ENCODE measurements at places on chromosomes 16 and 17.
A peak's percentile ranks its signal among the peaks of the same experiment; 100 is the strongest.

- DNase-seq, result no peak
Observed at GRCh38 chr16:69250081-69250480, 61.1 kb upstream of the VPS4A start.

- DNase-seq, result no peak
Observed at GRCh38 chr16:2981899-2982250, 1.6 kb upstream of the PKMYT1 start.

GRCh38 chr17:49746791-49747490, 17.0 kb downstream of the FAM117A start:
- no peak for DNase-seq

DNA sequence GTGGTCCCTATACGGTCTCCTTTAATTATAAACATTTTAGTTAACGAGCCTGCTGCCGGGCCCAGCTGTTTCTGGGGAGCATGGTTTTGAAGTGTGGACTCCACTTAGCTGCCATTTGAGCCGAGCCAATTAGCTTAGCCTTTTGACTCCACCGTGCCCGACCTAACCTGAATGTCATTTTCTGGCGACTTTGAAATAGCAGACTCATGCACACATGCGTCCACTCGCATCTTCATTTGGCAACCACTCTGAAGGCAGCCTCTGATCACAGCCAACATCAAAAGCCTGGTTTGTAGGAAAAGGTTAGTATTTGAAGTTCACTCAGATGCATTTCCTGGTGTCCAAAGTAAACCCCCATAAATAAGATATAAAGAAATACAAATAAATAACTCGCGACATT, 16.8 kb downstream of the AXIN2 start:
- no peak for DNase-seq

- no peak for DNase-seq
Observed at GRCh38 chr17:66527335-66527734, 224.9 kb downstream of the PRKCA start.

GRCh38 chr17:37488607-37489196, 989 bp upstream of the DUSP14 start:
- peak; percentile 39 for DNase-seq

- DNase-seq, result no peak
Observed at GRCh38 chr17:10032118-10032852, 127.2 kb upstream of the RCVRN start.

GRCh38 chr16:4166821-4167220, 50.6 kb upstream of the ADCY9 start:
- DNase-seq, result no peak

- no peak for DNase-seq
Observed at GRCh38 chr16:5815570-5816237, 718.1 kb upstream of the EEF2KMT start.

GRCh38 chr17:5861854-5862253, 208.3 kb upstream of the WSCD1 start:
- no peak for DNase-seq

DNA sequence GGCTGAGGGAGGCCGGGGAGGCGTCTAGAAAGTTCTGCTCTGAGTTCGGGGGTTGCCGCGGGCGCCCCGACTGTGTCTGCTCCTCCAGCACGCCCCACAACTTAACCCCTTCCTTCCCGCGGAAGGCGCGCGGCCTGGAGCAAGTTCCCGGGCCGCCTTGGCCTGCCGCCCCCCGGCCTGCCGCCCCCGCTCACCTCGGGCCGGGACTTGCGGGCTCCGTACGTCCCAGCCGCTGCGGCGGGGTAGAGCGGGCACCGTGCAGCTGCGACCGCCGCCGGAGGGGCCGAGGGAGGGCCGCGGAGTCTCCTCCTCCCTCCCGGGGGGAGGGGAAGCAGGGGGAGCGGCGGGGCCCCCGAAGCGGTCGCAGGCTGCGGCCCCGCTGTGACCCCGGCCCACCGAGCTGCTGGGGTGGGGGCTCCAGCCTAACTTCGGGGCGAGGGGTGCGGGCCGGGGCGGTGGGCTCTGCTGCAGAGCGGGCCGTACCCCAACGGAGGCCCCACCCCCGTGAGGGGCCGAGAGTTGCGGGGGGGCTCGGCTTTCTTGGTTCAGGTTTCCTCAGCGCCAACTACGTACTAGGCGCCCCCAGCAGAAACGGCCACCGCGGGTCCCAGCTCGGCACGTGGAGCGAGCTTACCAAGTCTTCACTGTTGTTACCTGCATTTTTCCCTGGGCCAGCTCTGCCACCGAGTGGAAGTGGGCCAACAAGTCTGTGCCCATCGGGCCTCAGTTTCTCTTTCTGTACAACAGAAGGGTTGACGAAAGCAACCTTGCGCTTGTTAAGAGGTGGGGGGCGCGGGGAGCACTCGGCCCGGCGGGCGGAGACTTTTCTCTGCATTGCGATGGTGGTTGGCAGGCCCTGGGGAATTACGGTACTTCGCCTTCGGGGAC, at the start of gene CCDC102A:
TSS of gene CCDC102A (minus strand) at position 266 of the 888 bp plus-strand sequence. CDS start 7,394 bp downstream, outside the sequence.
- DNase-seq, result peak; percentile 38

GRCh38 chr17:47717261-47717697, 15.8 kb upstream of the TBX21 start:
- no peak for DNase-seq

- no peak for DNase-seq
Observed at GRCh38 chr17:48503747-48504146, 27.1 kb downstream of the HOXB1 start.

DNA sequence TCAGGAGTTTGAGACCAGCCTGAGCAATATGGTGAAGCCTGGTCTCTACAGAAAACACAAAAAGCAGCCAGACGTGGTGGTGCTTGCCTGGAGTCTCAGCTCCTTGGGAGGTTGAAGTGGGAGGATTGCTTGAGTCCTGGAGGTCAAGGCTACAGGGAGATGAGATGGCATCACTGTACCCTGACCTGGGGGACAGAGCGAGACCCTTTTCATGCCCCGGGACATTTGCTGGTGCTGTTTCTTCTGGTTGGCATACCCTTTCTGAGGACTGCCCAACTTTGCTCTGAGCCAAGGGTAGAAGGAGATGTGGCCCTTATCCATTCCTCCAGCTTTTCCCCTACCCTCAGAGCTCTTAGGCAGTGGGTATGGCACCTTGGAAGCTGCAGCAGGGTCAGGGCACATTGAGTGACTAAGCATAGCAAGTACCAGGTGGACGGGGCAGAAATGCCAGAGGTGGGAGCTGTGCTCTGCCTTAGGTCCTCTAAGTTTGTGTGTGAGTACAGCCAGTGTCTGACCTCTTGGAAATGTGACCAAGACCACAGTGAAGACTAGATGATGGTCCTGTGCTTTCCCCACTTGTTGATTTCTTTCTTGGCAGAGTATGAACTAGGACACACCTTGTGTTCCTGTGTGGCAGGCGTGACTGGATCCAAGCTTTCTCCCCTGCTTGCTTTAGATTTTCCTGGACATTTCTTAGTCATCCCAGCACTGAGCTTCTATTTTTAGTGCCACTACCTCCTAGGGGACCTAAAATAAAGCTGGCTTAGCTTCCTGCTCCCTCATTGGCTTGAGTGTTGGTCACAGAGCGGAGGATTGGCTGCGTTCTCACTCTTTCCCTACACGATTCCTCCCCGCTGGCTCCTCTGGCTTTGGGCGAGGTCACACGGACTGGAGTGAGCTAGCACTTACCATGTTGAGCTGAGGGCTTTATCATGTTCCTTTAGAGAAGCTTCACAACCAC, 9.9 kb upstream of the EDC4 start:
- no peak for DNase-seq

- no peak for DNase-seq
Observed at GRCh38 chr16:50835358-50836060, 93.6 kb downstream of the CYLD start.

DNA sequence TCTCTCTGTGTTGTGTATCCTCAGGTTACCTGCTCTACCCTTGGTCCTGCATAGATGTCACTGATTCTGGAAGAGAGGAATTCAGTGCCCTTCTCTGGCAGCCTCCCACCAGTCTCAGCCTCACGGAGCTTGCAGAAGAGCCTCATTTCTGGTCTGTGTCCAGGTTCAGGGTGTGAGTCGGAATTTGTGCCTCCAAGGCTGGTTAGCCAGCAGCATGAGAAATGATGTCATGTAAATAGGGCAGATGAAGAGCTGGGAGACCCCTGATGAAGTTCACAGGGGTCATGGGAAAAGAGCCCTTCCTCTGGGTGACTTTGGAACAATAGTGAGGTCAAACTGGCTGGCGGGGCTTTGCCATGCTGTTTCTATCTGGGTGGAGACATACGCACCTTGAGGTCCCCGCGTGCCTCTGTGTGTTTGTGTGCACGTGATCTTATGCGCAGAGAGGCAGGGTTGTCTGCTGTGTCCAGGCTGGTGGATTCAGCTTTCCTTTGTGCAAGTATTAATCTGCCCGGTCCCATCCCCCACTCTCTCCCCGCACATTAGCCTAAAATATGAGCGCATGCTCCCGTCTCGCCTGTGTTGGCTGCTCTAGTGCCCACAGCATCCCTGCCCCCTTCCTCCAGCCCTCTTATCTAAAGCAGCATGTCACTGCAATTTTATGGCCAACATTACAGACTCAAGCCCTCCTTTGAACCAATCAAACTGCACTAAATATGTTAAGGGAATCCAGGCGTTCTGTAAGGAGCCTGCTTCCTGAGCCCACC, 256.3 kb upstream of the ZFHX3 start:
- DNase-seq, result peak; percentile 35

DNA sequence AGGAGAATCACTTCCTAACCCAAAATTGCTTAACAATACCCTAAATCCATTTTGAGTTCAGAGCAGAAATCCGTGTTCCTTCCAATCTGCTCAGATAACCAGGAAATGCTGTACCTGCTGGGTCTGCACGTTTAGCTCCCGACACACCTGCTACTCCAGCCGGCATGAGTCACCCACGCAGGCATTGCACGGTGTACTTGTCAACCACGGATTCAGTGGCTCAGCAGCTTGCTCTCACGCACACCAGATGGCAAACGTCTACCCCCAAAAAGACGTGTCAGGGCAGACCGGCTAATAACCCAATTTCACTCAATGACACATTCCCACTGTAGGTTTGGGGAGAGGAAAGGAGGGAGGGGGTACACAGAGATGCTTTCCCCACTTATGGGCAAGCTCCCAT, 468.1 kb downstream of the SOX9 start:
- no peak for DNase-seq

GRCh38 chr17:65593855-65594845, 32.7 kb upstream of the AXIN2 start:
- DNase-seq, result peak; percentile 30

DNA sequence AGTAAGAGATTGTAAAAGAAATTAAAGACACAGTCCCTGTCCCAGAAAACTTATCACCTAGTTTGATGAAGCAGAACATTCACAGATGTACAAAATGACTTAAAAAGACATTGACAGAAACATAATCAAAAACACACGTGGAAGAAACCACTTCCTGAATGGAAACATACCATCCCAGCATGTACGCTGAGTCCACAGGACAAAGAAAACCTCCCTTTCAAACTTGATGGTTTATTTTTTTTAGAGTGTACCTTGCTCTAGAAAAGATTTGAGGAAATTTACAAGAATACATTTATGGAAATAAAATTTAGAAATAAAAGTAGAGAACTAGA, 140.9 kb downstream of the PMP22 start:
- DNase-seq, result no peak

GRCh38 chr17:32426894-32427293, 17.4 kb upstream of the PSMD11 start:
- DNase-seq, result no peak

DNA sequence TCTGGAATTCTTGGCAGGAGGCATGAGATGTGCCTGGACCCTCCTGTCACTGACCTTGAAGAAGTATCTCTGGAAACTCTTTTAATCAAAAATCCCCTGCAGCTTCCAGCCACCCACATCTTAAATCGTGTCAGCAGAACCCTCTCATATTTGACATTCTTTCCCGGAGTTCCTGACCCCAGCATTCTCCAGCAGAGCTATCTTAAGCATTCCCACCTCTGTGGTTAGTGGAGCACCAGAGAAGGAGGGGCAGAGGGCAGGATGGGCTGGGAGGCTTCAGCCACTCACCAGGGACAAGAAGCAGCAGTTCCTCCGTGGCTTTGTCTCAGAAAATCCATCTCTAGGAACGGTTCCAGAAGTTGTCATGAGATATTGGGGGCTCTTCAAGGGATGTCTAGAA, 149.9 kb downstream of the RGS9 start:
- no peak for DNase-seq

DNA sequence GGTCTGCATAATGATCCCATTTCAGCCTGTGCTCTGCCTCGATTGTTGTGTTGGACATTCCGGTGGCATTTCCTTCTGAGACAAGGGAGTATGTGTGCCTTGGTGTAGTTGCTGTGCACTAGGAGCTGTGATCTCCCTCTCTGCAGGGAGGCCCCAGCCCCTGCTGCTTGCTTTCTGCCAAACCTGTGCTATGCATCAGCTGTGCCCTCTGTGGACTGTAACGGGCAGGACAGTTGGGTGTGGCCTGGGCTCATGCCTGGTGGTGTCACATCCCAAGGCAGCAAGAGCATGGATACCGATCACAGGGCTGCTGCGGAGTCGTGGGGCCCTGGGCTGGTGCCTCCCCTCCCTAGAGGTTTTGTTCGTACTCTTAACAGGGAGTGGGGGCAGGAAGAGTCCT, 3.8 kb upstream of the JPT2 start:
- no peak for DNase-seq

Measured in nephron progenitor cell (in vitro differentiated cells).